Mononuclear cell (primary cell): ENCODE measurements at places on chromosomes 7 and 10. TPM values are rescaled to one million over a fixed set of nuclear protein-coding genes. Genes with fewer than 3 reads are reported as not detected.

The LRRC18 gene
- not detected for total RNA-seq

The PDAP1 gene
- total RNA-seq, result 29.6 TPM

The ITPRIP gene
- 62.7 TPM for total RNA-seq

The WEE2 gene
- total RNA-seq, result 0.31 TPM

The CEP41 gene
- total RNA-seq, result 1.9 TPM

The PRLHR gene
- under 0.01 TPM for total RNA-seq

The CALCR gene
- total RNA-seq, result not detected

The NEUROD6 gene
- total RNA-seq, result not detected

The CLDN3 gene
- total RNA-seq, result not detected

The HECW1 gene
- total RNA-seq, result under 0.01 TPM

The PILRA gene
- 56.7 TPM for total RNA-seq

The TMEM196 gene
- not detected for total RNA-seq

The CYP3A4 gene
- not detected for total RNA-seq

The PIK3AP1 gene
- total RNA-seq, result 49.0 TPM

The FAM13C gene
- not detected for total RNA-seq

The STRIP2 gene
- 0.42 TPM for total RNA-seq

The HACD1 gene
- total RNA-seq, result 0.84 TPM

The UBE2D4 gene
- 6.3 TPM for total RNA-seq

The CALML3 gene
- not detected for total RNA-seq

The ANKRD26 gene
- total RNA-seq, result 6.3 TPM

The C10orf71 gene
- not detected for total RNA-seq

The GIMAP7 gene
- total RNA-seq, result 44.2 TPM

The CNNM1 gene
- 0.21 TPM for total RNA-seq

The EN2 gene
- total RNA-seq, result not detected

The HSPA14 gene
- total RNA-seq, result 25.9 TPM

The CFTR gene
- total RNA-seq, result not detected

The VOPP1 gene
- total RNA-seq, result 72.1 TPM

The HOXA10 gene
- total RNA-seq, result 0.63 TPM

The CLEC5A gene
- total RNA-seq, result 3.6 TPM

The VWA2 gene
- not detected for total RNA-seq

The STK32C gene
- 4.2 TPM for total RNA-seq

The ACTA2 gene
- total RNA-seq, result 1.8 TPM

The MRLN gene
- total RNA-seq, result not detected

The STN1 gene
- 28.7 TPM for total RNA-seq

The KNDC1 gene
- total RNA-seq, result 0.94 TPM

The FAM25A gene
- not detected for total RNA-seq

The TMEM236 gene
- total RNA-seq, result under 0.01 TPM

The TRIM24 gene
- 10.7 TPM for total RNA-seq

The TRPV5 gene
- not detected for total RNA-seq

The DLX5 gene
- not detected for total RNA-seq

The LRMDA gene
- total RNA-seq, result 7.6 TPM

The CHN2 gene
- 9.9 TPM for total RNA-seq

The ACBD7 gene
- 0.42 TPM for total RNA-seq

The SLC26A3 gene
- not detected for total RNA-seq

The POM121C gene
- total RNA-seq, result 21.9 TPM

The IDI2 gene
- not detected for total RNA-seq

The SIRT1 gene
- 40.0 TPM for total RNA-seq

The SPDYE18 gene
- 0.21 TPM for total RNA-seq
